IPS DF 6.9 (cell line): ENCODE measurements at places on chromosomes 16 and 17.

- no peak for DNase-seq
Observed at GRCh38 chr17:20256144-20256543, 211.2 kb downstream of the LGALS9B start.

DNA sequence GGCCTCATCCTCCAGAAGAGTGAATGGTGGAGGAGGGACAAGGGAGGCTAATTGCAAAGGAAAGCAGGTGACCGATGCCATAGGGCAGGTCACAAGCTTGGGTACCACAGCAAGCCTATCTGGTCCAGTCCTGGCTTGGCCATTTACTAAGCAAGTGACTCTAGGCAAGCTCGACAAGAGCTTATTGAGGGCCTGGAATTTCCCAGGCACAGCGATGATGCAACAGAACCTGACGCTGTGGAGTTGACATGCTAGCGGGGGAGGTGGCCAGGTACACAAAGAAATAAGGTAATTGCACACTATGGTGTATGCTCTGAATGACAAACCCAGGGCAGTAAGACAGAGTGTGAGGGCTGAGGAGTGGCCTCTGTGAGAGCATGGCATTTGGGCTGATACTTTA lies 98.5 kb downstream of the PGS1 start:
- DNase-seq = no peak

DNA sequence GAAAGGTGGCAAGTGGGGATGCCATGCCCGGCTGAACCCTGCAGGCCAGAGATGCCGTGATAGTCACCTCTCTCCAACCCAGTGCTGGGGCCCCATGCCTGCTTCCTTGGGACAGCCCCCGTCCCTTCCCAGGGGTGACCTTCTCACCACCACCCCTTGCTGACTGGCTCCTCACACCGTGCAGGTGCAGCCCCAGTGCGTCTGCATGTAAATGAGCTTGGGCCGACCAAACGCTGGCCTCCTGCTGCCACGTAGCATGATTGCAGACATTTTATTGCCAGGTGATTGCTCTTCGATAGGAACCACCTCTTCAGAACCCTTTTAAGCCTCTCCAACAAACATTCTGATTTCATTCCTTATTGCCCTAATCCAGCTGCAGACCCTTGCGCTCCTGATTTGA lies 32.5 kb downstream of the ASIC2 start:
- DNase-seq = no peak

GRCh38 chr16:73036074-73036826 lies 11.7 kb downstream of the ZFHX3 start:
- DNase-seq = no peak

GRCh38 chr17:50578173-50578572 lies 17.7 kb downstream of the CACNA1G start:
- no peak for DNase-seq

DNA sequence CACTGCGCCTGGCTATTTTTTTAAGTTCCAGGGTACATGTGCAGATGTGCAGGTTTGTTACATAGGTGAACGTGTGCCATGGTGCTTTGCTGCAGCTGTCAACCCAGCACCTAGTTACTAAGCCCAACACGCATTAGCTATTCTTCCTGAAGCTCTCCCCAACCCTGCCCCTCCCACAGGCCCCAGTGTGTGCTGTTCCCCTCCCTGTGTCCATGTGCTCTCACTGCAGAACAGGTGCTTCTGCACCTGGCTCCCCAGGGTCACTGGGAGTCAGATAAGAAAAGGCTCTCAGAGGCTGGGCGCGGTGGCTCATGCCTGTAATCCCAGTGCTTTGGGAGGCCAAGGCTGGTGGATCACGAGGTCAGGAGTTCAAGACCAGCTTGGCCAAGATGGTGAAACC lies 6.2 kb downstream of the HASPIN start:
- no peak for DNase-seq

DNA sequence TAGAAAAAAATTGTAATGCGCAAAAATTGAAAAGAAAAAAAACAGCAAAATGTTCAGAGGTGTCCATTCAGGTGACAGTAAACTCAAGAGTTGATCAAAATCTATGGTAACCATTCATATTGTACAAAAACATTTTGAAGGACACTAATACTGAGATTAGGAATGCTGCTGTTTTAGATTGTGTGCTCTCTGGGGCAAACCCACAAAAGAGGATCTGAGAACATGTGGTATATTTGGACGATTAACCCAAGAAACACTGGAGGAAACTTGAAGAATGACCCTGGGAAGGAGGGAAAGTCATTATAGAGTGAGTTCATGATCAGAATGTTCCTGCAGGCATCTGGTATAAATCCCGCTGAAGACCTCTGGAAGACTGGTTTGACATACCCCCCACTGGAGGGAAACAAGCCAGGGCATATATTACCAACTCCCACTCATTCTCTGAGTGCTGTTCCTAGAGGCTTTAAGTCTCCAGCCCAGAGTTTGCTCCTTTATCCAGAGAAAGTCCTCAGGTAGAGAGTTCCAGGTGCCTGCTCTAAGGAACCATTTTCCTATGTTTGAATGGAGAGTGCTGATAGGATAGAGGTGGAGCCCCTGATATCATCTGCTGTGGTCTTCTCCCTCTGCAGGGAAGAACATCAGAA lies 1.2 kb downstream of the KRTAP4-2 start:
- DNase-seq = no peak

DNA sequence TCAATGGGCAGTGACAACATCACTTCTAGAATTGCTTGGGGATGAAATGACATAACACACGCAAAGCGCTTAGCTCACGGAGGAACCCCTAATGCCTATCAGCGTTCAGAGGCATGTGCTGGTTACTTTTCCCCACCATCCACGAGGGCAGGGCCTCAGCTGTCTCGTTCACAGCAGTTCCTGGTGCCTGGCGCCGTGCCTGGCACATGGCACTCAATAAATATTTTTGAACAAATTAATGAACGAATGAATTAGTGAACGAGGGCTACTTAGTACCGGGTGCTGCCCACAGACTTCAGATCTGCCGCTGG lies 14.1 kb upstream of the CIBAR2 start:
- DNase-seq = no peak

DNA sequence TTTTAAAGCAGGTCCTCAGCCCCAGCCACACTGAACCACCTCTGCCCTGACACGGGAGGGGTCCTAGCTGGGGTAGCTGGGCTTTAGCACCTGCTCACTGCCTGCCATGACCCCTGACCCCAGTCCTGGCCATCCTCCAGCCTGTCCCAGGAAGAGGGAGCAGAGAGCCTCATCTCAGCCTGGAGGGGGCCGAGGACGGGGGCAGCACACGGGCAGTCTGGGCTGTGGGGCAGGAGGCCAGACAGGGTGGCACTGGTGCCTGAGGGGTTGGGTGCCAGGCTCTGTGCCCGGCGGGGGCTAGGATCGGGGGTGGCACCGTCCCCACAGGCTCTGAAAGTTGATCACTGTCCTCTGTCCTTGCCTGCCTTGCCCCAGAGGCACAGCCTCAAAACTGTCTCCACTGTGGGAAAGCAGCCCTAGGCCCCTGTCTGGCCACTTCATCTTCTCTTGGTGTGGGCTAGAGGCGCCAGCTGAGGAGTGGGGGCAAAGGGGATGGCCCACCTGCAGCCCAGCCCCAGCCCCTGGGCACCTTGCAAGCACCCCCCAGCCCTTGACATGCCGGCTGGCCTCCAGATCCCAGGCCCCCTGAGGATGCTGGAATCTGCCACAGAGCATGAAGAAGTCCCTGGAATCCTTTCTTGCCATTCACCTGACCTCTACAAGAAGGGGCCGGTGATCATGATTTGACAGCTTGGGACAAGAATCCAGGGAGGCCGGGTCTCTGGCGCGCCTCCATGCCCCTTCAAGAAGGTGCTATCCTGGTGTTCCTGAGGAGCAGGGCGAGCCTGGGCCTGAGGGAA lies 15.7 kb downstream of the ENDOV start:
- no peak for DNase-seq
